Stimulated activated CD8-positive, alpha-beta memory T cell treated with anti-CD3 and anti-CD28 coated beads, Interleukin-4, amount 100 ng/mL, for 1 hour (primary cell): ENCODE measurements at places on chromosomes 6 and 20.
A peak's percentile ranks its signal among the peaks of the same experiment; 100 is the strongest.

GRCh38 chr20:43667341-43668132 is 623 bp downstream of the MYBL2 start:
- no peak for DNase-seq

GRCh38 chr6:68527691-68528090 is 107.4 kb upstream of the ADGRB3 start:
- no peak for DNase-seq

GRCh38 chr6:35718911-35719381 is 17.9 kb upstream of the ARMC12 start:
- DNase-seq: no peak

DNA sequence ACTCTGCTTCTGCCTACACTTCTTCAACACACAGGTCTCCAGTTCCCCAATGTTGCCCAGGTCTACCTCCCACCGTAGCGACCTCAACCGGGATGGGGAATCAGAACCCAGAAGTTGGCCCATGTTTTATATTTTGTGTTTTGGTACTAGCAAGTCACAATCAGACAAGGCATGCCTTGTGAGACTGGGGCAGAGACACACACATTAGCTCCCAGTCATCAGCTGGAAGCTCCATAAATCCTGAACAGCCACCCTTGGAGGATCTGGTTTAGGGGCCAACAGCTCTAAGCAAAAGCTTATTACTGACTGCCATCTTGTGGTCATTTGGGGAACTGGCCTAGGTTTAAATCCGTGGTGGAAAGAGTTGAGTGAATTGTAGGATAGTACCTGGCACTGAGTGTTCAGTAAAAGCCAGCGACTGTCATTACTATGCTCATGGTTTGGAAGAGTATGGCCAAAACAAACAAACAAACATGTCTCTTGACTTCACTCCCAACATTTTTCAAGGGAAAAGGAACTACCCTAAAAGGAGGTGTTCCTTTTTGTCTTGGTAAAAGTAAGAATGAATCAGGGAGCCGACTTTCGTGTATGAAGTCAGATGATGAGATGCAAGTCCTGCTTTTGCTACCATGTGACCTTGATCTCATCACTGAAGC is 40.5 kb downstream of the PIM1 start:
- peak; percentile 57 for DNase-seq

DNA sequence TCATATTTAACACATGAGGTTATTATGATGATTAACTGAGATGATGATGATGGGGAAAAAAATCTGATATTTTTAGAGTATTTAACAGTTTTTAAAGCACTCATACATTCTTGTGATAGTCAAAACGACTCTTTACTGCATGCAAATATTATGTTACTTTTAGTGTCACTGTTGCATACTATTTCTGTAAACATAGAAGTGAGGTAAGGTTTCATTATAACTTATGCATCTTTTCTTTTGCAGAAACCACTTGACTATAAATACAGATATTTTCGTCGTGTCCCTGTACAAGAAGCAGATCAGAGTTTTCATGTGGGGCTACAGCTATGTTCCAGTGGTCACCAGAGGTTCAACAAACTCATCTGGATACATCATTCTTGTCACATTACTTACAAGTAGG is 30.1 kb downstream of the FBXO9 start:
- no peak for DNase-seq

- no peak for DNase-seq
Measured at GRCh38 chr6:114131945-114132344, 161.0 kb upstream of the HDAC2 start.

DNA sequence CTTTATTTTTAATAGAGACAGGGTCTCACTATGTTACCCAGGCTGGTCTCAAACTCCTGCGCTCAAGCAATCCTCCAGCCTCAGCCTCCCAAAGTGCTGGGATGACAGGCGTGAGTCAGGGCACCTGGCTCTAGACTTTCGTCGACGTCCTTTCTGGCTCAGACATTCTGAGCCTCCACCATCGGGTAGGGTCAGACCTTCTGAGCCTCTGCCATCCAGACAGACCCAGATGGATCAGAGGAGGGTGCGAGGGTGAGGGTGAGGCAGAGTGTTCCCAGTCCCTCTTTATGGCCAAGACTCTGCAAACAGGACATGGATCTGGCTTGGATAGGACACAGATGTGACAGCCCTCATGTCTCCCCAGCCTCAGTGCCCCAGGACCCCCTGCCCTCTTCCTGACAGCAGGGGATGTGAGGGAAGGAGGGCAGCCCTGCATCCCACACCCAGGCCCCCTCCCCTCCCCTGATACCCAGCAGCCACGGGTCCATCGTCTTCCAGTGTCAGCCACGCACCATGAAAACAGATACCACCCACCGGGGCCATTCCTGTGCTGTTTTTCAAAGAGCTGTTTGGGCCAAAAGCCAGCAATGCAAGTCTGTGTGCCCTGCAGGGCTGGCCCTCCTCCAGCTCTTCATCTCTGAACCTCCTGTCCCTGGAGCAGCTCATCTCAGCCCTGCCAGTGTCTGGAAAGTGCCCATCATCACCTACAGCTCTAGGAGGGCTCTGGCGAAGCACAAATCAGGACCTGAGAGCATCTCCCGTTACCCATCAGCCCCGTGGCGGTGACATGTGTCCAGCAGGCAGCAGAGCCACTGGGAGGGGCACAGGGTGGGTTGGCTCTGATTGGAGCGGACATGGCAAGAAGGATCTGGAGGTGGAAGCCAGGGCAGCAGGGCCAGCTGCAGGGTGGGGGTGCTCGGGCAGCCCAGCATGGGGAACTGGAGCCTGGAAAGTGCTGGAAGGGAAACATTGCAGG is 208.4 kb downstream of the PREX1 start:
- DNase-seq: no peak

DNA sequence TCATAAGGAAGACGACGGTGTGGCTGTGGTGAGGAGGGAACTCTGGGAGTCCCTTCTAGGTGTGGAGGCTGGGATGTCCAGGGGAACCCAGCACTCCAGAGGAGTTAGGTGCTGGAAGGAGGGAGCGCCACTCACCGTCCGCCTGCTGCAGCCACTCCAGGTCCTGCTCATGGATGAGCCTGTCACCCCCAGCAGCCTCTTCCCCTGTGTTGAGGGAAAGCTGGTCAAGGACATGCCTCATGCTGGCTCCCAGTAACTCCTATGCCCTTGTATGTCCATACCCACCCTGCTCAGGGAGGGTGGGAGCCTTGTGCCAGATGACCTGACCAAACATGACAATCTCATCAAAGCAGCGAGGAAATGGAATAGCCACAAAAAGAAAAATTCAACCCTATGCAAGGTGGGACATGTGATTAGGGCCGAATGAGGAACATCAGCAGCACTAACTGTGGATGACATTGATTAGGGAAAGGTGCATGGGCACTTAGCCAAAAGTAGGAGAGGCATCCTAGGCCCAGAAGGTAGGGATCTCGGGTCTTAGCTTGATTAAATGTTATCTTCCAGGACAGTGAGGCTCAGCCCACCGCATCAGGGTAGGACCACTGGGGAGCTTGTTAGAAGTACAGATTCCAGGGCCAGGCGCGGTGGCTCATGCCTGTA is 3.0 kb downstream of the DNPH1 start:
- DNase-seq: no peak

DNA sequence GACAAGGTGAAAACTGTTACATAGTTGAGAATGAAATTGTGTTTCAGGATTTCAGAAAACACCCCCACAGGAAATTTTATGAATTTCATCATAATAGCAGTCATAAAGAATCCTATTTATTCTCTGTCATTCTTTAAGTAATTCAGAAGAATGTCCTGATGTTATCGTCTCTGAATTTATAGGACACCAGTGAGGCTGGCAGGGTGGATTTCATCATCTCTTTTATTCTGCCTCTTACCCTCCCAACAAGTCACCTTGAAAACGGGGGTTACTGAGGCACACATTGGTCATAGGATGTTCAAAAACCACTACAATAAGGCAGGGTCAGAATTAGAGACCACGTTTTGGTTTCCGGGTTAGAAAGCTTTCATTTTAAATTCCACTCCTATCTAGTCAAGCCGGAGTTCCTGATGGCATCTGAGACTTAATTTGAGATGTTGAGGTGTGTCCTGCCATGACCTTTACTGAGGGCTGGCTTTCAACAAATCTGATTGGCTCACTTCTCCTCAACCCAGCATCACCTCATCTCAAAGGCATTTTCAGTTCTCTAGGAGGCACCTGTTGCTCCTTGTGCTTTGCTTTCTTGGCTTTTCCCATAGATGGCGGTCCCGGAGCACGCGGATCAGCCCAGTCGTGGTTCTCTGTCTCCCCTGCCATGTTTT is 230.6 kb upstream of the SUPT3H start:
- no peak for DNase-seq

- DNase-seq: no peak
Measured at GRCh38 chr20:61719691-61720347, 345.9 kb downstream of the TAF4 start.

- no peak for DNase-seq
Measured at GRCh38 chr6:146901940-146902816, 302.0 kb upstream of the STXBP5 start.

DNA sequence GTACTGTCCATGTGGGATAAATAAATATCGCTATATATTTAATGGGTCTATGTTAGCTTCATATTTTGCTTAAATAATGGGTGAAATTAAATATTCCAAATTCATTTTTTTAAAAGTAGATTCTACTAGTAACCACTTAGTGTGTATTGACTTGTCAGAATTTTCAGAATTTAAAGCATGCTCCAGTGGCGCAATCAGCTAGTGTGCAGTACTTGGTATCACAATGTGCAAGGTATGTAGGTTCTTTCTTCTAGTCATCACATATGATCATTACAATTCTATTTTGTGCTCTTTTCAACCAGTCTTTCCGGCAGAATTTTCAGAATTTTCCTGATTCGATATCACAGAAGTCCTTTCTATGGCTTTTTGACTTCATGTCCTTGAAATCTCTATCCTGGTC is 32.6 kb downstream of the PDE7B start:
- no peak for DNase-seq

GRCh38 chr6:117538615-117539014 is 56.1 kb downstream of the DCBLD1 start:
- no peak for DNase-seq

DNA sequence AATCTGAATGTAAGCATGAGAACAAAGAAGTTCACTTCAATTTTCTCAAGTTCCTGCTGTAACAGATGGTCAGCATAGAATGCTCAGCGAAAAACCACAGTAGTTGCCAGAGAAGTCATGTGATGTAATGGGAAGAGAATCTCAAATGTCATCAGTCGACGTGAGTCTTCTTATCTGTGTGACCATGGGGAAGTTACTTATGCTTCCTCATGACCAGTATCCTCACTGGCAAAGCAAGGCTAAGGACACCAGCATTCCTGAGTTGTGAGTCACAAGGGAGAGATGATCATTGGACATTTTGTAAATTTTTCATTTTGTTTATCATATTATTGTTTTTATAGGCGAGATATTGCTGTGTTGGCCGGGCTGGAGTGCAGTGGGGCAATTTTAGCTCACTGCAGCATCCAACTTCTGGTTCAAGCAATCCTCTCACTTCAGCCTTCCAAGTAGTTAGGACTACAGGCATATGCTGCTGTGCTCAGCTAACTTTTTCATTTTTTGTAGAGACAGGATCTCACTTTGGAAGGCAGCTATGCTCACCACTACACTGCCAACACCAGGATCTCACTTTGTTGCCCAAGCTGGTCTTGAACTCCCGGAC is 21.9 kb downstream of the SGK1 start:
- no peak for DNase-seq

DNA sequence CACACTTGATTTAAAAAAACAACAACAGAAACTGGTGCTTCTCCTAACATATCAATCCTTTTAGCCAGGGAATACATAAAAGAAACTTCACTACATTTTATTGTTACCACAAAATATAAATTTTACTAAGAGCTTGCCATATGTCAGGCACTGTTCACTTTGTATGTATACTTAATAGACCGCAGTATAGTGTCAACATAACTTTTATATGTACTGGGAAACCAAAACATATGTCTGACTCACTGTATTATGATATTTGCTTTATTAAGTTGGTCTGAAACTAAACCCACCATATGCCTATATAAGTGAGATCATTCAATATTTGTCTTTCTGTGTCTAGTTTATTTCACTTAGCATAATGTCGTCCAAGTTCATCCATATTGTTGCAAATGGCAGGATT is 108.4 kb downstream of the KLHL32 start:
- DNase-seq: no peak

DNA sequence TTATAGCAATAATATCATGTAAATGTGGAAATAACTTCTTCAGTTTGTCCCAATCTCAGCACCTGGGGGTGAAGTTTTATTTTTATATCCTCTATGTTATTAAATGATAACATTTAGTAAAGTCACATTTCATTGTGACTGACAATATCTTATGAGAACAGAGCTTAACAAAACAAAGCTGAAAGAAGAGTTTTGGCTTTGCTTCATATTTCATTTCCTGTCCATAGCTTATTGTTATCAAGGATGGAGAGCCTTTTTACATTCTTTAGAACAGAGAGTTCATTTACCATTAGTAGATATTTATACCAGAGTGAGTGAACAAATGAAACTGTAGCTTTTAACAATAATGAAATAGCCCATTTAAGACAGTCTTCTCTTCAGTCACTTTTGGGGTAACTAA is 231.9 kb upstream of the SGK1 start:
- no peak for DNase-seq

DNA sequence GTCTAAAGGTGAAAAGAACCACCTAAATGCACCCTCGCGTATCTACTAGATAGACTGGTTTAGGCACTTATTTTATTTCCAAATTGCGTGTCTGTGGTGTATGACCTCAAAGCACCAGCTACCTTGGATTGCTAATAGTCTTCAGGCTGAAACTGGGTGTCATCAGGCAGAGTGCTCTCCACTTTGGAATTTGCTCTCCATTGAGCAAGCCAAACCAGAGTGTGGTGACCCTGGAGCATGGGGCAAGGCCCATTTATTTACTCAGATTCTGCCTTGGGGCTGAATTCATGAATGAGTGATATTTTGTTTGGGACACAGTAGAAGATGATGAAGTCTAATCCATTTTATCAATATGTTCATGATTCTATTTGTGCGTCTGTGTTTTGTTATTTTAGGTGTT is 812.8 kb upstream of the SLC35B3 start:
- DNase-seq: no peak

- DNase-seq: no peak
Measured at GRCh38 chr20:57802765-57803507, 93.1 kb upstream of the PMEPA1 start.

DNA sequence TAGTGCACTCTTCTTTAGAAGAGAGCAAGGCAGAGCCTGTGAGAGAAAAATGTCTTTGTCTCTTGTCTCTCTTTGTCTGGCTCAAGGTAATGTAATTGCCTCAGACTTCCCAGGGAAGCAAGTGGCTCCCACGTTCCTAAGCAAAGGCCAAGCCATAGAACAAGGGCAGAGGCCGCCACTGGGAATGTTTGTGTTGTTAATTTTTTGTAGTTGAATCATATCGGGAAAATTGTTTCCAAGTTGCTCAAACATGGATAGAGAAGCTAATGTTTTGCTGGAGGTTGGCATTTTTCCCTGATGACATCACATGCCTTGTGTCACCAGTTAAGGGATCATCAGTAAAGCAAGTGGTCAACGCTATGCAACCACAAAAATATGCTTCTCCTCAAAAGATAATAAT is 211.5 kb upstream of the FOXA2 start:
- no peak for DNase-seq
